Upper lobe of left lung (tissue), 6 donors: ENCODE measurements at places on chromosomes 12 and 14.

DNA sequence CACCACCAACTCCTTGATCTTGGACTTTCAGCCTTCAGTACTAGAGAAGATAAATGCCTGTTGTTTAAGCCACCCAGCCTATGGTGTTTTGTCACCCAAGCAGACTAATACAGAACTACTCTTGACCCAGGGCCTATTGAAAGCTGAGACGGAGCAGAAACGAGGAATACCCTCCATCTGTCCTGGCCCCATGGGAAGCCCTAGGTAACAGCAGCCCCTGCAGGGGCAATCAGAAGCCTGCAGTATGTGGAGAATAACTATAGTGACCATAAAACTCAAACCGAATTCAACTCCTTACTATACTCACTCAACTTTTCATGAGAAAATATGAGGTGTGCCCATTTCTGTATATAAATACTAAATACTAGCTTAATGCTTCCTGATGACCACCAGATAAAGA, 307.4 kb downstream of the NUAK1 start:
- DNase-seq, result no peak

DNA sequence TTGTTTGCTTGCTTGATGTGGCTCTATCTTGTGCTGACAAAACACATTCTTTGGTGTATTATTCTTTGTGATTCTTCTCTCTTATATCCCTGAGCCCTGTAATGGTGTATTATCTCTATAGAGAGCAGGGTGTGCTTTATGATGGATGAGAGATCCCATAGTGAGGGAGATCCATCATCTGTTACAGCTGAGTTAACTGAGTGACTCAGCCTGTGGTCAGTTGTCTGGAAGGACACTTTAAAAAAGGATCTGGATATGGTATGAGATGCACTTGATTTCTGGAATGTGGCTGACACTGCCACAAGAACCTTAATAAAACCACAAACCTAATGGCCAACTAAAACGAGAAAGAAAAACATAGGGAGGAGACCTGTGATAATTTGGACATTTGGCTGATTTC, 461.4 kb upstream of the SYT1 start:
- DNase-seq, result no peak

DNA sequence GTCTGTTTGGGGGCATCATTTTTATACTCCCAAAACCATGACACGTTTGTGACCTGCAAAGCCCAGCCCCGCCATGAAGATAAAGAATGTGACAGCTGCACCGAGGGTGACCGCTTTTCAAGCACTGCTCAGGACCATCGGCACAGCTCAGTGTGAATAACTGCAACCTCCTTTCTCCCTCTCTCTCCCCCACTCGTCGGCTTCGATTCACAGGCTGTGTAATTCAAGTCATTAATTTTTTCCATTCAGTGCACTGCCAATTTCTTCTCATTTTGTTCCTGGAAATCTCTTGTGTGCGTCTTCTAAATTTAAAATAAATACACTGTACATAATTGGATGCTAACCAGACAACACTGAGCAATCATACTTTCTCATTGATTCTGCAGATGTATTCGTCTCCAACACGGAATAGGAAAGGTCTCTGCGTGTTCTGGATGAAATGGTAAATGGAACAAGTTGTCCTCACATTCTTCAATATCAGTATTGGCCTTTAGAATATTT, 260.8 kb downstream of the TTC8 start:
- DNase-seq, result no peak

DNA sequence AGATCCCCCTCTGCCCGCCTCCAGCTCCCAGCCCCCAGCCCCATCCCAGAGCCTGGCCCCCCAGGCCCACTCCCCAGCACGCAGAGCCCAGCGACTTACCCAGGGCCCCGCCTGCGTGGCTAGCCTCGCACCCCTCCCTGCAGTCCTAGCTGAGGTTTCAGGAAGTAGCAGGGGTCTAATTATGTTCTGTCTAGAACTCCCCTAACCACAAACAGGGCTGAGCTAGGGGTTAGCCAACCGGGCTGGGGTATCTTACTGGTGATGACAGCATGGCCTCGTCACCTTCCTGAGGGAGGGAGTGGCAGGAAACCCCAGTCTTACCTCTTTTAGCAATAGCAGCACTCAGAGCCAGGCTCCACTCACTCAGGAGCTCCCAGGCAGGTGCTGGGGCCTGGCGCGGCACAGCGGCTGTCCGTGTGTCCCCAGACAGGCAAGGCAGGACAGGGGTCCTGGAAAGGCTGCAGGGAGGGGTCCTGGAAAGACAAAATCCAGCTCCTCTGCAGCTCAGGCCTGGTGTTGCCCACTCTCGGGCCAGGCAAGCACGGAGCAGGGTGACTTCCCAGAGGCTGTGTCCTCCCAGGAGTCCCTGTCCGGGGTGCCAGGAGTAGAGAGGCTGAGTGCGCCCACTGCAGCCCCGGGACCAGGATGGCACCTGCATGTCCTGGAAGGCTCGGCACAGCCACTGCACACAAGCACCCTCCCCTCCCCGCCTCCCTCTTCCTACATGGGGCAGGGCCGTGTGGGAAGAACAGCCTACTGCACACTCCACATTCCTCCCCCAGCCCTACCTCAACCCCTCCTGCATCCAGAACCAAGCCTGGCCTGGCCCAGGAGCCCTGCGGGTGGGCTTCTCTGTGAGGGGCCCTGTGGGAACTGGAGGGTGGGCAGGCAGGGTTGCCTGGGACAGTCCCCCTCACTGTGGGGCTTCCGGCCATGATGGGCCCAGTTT, at the start of gene GPR132:
Gene GPR132 (minus strand): TSS at position 151 of the 949 bp plus-strand sequence. CDS start 10,010 bp downstream, outside the sequence.
- DNase-seq, result peak; percentile 86

GRCh38 chr14:91363776-91364523, 53.7 kb downstream of the CCDC88C start:
- DNase-seq, result peak; percentile 71

DNA sequence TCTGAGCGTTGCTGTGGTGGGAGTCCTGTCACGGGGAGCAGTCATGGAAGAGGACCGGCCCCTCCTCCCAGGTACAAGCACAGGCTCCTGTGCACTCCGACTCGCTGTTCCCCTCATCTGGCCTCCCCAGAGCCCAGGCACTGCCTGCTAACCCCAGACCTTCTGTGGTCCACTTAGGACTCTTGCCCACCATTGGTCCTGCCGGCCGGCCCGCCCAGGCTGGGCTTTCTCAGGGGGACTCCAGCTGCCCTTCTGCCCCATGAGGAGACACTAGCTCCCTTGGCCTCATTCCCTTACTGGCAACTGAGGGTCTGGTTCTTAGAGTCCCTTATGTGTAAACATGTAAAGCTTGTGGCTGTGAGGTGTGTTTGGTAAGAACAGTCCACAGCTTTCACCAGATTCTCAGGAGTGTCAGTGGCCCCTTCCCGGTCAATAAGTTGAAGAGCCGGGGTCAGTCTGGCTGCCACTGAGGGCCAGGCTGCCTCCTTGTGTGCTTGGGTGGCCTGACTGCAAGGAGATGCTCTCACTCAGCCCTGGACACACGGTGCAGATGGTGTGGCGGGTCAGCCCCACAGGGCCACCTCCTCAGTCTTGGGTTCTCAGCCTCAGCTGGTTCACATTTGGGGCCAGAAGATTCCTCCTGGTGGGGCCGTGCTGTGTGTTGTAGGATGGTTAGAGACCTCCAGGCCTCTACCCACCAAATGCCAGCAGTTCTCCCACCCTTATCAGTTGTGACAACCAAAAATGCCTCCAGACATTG, 43.6 kb downstream of the DDX51 start:
- DNase-seq, result no peak

GRCh38 chr14:51058382-51058781, 36.5 kb downstream of the TRIM9 start:
- DNase-seq, result no peak
